ENCODE measurements at places on chromosomes 6 and 20. TPM values are rescaled to one million over a fixed set of nuclear protein-coding genes. Genes with fewer than 3 reads are reported as not detected.
A peak's percentile ranks its signal among the peaks of the same experiment; 100 is the strongest.

DNA sequence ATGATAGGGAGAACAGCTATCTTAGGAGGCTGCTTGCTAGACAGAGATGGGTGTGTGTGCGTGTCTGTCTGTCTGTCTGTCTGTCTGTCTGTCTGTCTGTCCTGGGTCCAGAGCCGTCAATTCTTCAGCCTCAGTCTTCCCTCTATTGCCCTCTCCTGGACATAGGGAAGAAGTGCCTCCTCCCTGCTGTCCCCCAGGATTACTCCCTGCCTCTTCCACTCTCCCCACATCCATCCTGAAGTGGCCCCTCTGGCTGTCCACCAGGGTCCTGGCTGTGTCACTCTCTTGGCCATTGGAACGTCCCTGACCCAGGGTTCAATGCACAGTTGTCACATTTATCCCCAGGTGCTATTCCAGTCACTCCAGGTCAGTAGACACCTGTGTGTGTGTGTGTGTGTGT lies 10.2 kb downstream of the TREML2 start:
- H3K36me3 ChIP-seq, result no peaks in the 10 kb centered on the region
- DNase-seq, result no peak
- no peak overlapping the region for H3K4me3 ChIP-seq

- DNase-seq, result peak; percentile 81
- H3K4me3 ChIP-seq, result peak within 1 kb of the TSS; percentile 92
- no peaks in the 10 kb centered on the region for H3K27me3 ChIP-seq
- H3K27ac ChIP-seq, result peak within 1 kb of the TSS; percentile 97
- H3K4me1 ChIP-seq, result no peaks in the 10 kb centered on the region
Measured at GRCh38 chr20:25247956-25248785, at the start of gene PYGB. TSS of gene PYGB (plus strand) at chr20:25248085. CDS start at chr20:25248179, 94 bp downstream.

GRCh38 chr6:159842035-159842434 lies 42.0 kb downstream of the PNLDC1 start:
- no peak overlapping the region for H3K27ac ChIP-seq
- no peak for DNase-seq
- H3K27me3 ChIP-seq, result no peaks in the 10 kb centered on the region
- no peak overlapping the region for H3K4me3 ChIP-seq
- no peaks in the 10 kb centered on the region for H3K4me1 ChIP-seq

- H3K4me1 ChIP-seq, result no peaks in the 10 kb centered on the region
- H3K27me3 ChIP-seq, result no peaks in the 10 kb centered on the region
- H3K36me3 ChIP-seq, result no peaks in the 10 kb centered on the region
- no peak for DNase-seq
- H3K27ac ChIP-seq, result no peak overlapping the region
- H3K4me3 ChIP-seq, result no peak overlapping the region
Measured at GRCh38 chr6:87881342-87881895, 166.2 kb upstream of the SPACA1 start.

GRCh38 chr6:104860221-104860620 lies 502 bp upstream of the HACE1 start:
- H3K27me3 ChIP-seq, result no peaks in the 10 kb centered on the region
- no peaks in the 10 kb centered on the region for H3K4me1 ChIP-seq
- no peaks in the 10 kb centered on the region for H3K36me3 ChIP-seq

DNA sequence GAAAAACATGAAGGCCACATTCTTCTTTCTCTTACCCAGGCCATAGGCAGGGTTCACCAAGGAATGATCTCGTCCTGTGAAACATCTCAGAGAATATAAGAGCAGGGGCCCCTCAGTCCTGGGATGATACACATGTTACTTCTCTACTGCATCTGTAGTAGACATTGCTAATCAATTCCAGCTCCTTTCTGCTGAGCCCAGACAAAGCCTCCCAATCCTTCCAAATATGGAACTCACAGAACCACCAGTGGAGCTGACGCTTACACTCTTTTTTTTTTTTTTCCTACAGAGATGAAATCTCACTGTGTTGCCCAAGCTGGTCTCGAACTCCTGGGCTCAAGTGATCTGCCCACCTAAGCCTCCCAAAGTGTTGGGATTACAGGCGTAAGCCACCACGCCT lies 9.1 kb downstream of the SNTA1 start:
- no peaks in the 10 kb centered on the region for H3K27me3 ChIP-seq
- H3K4me1 ChIP-seq, result no peaks in the 10 kb centered on the region
- DNase-seq, result no peak
- no peak overlapping the region for H3K4me3 ChIP-seq
- H3K36me3 ChIP-seq, result peaks cover 5% of the 10 kb centered on the region

- H3K36me3 ChIP-seq, result no peaks in the 10 kb centered on the region
- no peaks in the 10 kb centered on the region for H3K4me1 ChIP-seq
- H3K27ac ChIP-seq, result no peak overlapping the region
- H3K27me3 ChIP-seq, result no peaks in the 10 kb centered on the region
- no peak overlapping the region for H3K4me3 ChIP-seq
Measured at GRCh38 chr6:132748446-132748845, 9.3 kb downstream of the VNN2 start.

DNA sequence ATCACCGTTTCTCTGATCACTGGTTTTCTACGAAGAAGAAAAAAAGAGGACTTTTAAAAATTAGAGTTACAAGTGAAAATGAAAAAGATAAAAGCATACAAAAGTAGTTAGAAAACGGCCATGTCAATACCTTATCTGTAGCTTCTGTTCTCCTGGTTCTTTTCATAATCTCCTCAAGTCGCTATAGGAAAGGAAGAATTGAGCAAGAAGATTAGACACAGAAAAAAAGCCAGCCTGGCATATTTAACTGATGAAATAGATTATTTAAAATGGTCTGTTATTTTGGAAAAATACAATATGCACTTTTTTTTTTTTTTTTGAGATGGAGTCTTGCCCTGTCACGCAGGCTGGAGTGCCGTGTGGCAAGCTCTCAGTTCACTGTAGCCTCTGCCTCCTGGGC lies 70.2 kb upstream of the BCLAF1 start:
- DNase-seq, result no peak
- no peaks in the 10 kb centered on the region for H3K36me3 ChIP-seq
- H3K27ac ChIP-seq, result no peak overlapping the region
- H3K27me3 ChIP-seq, result no peaks in the 10 kb centered on the region
- no peaks in the 10 kb centered on the region for H3K4me1 ChIP-seq

GRCh38 chr6:131947986-131948661 lies 3.0 kb downstream of the CCN2 start:
- no peaks in the 10 kb centered on the region for H3K27me3 ChIP-seq
- H3K4me1 ChIP-seq, result no peaks in the 10 kb centered on the region
- DNase-seq, result no peak
- peaks cover 30% of the 10 kb centered on the region for H3K36me3 ChIP-seq
- H3K27ac ChIP-seq, result peak overlapping the region; percentile 95

DNA sequence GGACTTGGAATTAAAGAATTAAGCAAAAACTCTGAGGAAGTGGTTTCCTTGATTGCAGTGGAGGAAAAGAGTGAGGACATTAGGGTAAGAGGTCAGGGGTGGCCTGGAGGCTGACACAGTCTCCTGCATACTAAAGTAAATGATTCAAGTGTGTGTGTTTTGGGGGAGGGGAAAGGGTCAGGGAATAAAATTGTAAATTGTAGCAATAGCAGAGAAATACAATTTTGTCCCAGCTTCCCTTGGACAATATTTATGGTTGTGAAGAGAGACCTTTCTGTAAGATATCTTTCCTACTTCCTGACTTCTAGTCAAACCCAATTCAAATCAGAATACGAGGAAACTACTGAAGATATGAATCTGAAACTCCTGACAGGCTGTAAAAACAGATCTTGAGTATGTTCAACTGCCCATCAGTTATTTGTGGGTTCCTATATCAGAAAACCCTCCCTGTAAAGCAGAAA lies 143.4 kb upstream of the HMGN3 start:
- H3K4me3 ChIP-seq, result no peak overlapping the region
- no peaks in the 10 kb centered on the region for H3K27me3 ChIP-seq
- H3K36me3 ChIP-seq, result no peaks in the 10 kb centered on the region
- H3K27ac ChIP-seq, result no peak overlapping the region
- H3K4me1 ChIP-seq, result no peaks in the 10 kb centered on the region

- no peak overlapping the region for H3K27ac ChIP-seq
- H3K27me3 ChIP-seq, result no peaks in the 10 kb centered on the region
- H3K36me3 ChIP-seq, result no peaks in the 10 kb centered on the region
- H3K4me3 ChIP-seq, result no peak overlapping the region
Measured at GRCh38 chr6:5584078-5584482, 322.8 kb downstream of the FARS2 start.

DNA sequence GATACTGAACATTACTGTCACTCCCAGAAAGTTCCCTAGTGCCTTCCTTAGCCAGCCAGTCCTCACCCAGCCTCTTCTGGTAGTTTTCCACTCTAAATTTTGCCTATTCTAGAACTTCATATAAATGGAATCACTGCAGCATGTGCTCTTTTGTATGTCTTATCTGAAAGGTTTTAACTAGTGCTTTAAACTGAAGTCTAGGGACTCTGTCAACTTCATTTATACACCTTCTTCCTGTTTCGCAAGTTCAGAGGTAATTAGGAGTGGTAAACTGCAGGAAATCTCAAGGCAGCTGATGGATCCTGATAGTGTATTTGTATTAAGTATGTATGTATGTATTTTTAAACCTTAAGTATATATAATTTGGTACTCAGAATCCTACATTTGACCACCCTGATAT lies 94.3 kb downstream of the TCP11 start:
- no peak overlapping the region for H3K4me3 ChIP-seq
- no peak for DNase-seq
- peaks cover 5% of the 10 kb centered on the region for H3K36me3 ChIP-seq
- no peaks in the 10 kb centered on the region for H3K4me1 ChIP-seq

DNA sequence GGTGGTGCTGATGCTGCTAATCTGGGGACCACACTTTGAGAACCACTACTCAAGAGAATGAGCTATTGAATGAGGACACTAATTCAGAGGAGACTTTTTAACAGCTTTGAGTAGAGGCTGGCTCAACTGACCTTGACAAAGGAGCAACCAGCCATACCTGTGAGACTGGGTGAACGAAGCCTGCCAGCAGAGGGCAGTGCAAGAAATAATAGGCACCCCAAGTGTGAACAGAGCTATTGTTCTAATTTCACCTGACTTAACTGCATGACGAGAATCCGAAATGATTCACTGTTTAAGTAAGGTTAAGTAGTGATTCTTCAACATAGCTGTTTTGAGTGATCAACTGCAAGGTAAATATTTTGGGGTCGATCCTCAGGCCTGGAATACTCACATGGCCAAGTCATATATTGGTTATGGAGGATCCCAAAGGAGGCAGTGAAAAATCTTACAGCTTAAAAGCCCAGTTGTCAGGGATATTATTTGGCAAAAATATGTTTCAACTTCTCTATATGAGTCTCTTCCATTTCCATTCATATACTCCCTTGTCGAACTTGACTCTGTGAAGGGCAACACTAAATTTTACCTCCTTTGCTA lies 550.5 kb upstream of the MARCKS start:
- no peak overlapping the region for H3K27ac ChIP-seq
- H3K4me1 ChIP-seq, result no peaks in the 10 kb centered on the region
- peak; percentile 62 for DNase-seq
- H3K4me3 ChIP-seq, result no peak overlapping the region

- no peak overlapping the region for H3K27ac ChIP-seq
- no peak overlapping the region for H3K4me3 ChIP-seq
- H3K4me1 ChIP-seq, result no peaks in the 10 kb centered on the region
Measured at GRCh38 chr6:34239893-34240292, 3.2 kb downstream of the HMGA1 start.

GRCh38 chr20:47274401-47275108 lies 81.9 kb downstream of the ZMYND8 start:
- DNase-seq, result no peak
- no peaks in the 10 kb centered on the region for H3K27me3 ChIP-seq
- peaks cover 61% of the 10 kb centered on the region for H3K4me1 ChIP-seq

- H3K27me3 ChIP-seq, result no peaks in the 10 kb centered on the region
- H3K4me1 ChIP-seq, result no peaks in the 10 kb centered on the region
- no peak overlapping the region for H3K4me3 ChIP-seq
- H3K36me3 ChIP-seq, result no peaks in the 10 kb centered on the region
- H3K27ac ChIP-seq, result no peak overlapping the region
- no peak for DNase-seq
Measured at GRCh38 chr6:14017626-14018475, 93.1 kb downstream of the RNF182 start.

- no peaks in the 10 kb centered on the region for H3K27me3 ChIP-seq
- DNase-seq, result no peak
- no peak overlapping the region for H3K27ac ChIP-seq
- H3K4me3 ChIP-seq, result no peak overlapping the region
- no peaks in the 10 kb centered on the region for H3K4me1 ChIP-seq
Measured at GRCh38 chr20:32199006-32199405, 8.5 kb downstream of the PLAGL2 start.

- no peaks in the 10 kb centered on the region for H3K4me1 ChIP-seq
- no peak overlapping the region for H3K27ac ChIP-seq
- H3K27me3 ChIP-seq, result no peaks in the 10 kb centered on the region
- H3K36me3 ChIP-seq, result no peaks in the 10 kb centered on the region
- DNase-seq, result no peak
Measured at GRCh38 chr6:107079429-107079828, 35.9 kb downstream of the BEND3 start.

DNA sequence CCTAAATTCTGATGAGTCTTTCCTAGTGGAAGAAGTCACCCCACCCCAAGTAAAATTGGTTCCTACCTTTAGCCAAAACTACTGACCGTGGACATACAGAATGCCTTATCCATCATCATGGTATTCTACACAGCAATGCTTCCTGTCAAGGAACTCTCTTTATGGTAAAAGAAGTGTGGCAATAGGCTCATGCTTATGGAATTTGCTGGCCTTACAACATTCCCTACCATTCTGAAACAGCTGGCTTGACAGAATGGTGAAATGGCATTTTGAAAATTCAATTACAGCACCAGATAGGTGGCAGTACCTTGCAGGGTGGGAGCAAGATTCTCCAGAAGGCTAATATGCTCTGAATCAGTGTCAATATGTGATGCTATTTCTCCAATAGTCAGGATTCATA lies 41.8 kb upstream of the BACH2 start:
- H3K4me3 ChIP-seq, result no peak overlapping the region
- no peaks in the 10 kb centered on the region for H3K27me3 ChIP-seq
- no peaks in the 10 kb centered on the region for H3K4me1 ChIP-seq
- H3K36me3 ChIP-seq, result no peaks in the 10 kb centered on the region
- DNase-seq, result no peak
- H3K27ac ChIP-seq, result no peak overlapping the region

DNA sequence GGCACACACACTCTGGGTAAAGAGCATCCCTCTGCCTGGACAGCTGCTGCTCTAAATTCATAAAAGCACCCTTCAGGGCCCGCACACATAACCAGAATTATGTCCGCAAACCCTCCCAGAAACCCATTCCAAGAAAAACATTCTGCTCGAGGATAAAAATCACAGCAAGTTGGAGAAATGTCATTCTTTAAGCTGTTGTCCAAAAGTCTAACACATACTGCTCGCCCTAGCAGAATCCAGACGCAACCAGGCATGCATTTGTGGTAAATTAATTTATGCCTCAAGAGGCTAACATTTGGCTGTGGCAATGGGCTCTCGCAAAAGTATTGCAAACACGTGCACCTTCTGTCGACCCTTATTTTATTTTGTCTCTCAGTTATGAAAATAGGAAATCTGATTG lies 116.1 kb upstream of the INSM1 start:
- H3K4me3 ChIP-seq, result no peak overlapping the region
- no peaks in the 10 kb centered on the region for H3K4me1 ChIP-seq
- no peak for DNase-seq

- no peak overlapping the region for H3K4me3 ChIP-seq
- DNase-seq, result no peak
- no peak overlapping the region for H3K27ac ChIP-seq
Measured at GRCh38 chr20:51636123-51636522, 93.6 kb upstream of the NFATC2 start.

NKAIN4 gene
- total RNA-seq, result not detected

LY6G6D gene
- total RNA-seq, result not detected

RAET1G gene
- total RNA-seq, result 1.5 TPM

HLA-DMA gene
- 15.4 TPM for total RNA-seq

ABHD16B gene
- not detected for total RNA-seq

GPR63 gene
- 0.37 TPM for total RNA-seq

AVP gene
- not detected for total RNA-seq

CNR1 gene
- 1.3 TPM for total RNA-seq

SLC35F1 gene
- total RNA-seq, result 1.3 TPM

DAAM2 gene
- 8.3 TPM for total RNA-seq

TBX18 gene
- 13.1 TPM for total RNA-seq

PPP1R11 gene
- 48.2 TPM for total RNA-seq

CD24 gene
- 0.41 TPM for total RNA-seq
